AG04450 (cell line): ENCODE measurements at places on chromosomes 12 and 14.
A peak's percentile ranks its signal among the peaks of the same experiment; 100 is the strongest.

GRCh38 chr14:90268420-90268819, 12.1 kb downstream of the PSMC1 start:
- no peak for DNase-seq

- DNase-seq = peak; percentile 16
Measured at GRCh38 chr14:20427231-20428009, 8.5 kb downstream of the KLHL33 start.

GRCh38 chr12:65517656-65518210, 239.2 kb downstream of the MSRB3 start:
- DNase-seq = no peak

DNA sequence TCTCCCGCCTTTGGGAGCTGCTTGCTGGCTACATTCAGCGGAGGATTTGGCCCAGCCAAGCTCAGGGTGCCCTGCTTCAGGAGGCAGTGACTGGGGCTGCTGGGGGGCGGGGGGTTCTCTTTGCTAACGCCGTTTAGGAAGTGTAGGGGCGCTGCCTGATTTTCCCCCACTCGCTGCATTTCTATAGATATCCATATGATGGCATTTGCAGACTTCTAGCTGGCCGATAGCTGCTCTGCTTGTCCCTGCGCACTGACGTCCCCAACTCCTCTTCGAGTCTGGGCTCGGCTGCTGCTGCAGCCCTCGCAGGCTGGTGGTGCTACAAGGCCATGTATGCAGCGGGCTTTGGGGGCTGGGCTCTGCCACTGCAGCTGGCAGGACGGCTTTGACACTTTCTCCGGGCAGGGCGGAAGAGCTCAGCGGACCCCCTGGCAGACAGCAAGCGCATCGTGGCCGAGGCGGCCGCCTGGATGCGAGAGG, 3.1 kb downstream of the LRFN5 start:
- no peak for DNase-seq

- DNase-seq = no peak
Measured at GRCh38 chr12:87756721-87757120, 272.5 kb downstream of the C12orf50 start.

- DNase-seq = no peak
Measured at GRCh38 chr12:123119808-123120207, 31.1 kb downstream of the PITPNM2 start.

DNA sequence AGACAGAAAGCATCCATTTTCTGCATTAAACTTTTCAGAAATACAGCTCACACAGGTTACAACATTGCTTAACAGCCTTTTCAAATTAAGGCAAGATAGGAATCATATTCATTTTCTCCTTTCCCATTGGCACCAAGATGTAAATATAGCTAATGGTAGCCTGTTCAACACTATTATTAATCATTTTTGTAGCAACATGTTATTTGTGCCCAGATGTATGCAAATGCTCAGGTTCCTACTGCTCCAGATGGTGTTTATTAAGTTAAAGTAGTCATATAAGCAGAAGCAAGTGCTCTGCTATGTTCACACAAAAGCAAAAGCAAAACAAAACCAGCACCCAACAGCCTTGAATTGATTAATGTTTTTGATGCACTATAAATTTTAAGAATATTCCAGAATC, 1110.6 kb downstream of the SLC6A15 start:
- DNase-seq = no peak

- no peak for DNase-seq
Measured at GRCh38 chr12:54135621-54136350, 53.0 kb downstream of the SMUG1 start.

- no peak for DNase-seq
Measured at GRCh38 chr12:12338527-12339168, 11.4 kb downstream of the MANSC1 start.

DNA sequence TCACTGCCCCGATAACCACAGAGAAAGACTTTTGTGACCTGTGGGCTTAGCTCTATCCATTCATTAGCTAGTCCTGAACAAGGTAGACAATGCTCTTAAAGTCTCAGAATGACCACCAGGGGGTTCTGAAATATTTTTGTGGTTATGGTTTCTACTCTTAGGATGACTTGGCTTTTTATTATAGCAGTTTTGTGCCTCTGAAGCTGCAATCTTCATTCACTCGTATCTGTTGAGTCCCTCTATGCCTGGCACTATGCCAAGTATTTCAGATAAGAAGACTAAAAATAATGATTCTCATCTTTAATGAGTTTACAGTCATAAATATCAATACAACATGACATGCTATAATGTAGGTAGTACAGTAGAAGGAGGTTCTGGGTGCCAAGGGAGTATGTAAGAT, 130.8 kb upstream of the TRHDE start:
- no peak for DNase-seq

- DNase-seq = no peak
Measured at GRCh38 chr12:79295572-79295971, 395.2 kb downstream of the PAWR start.

- no peak for DNase-seq
Measured at GRCh38 chr14:65054471-65055085, 47.7 kb downstream of the MAX start.

DNA sequence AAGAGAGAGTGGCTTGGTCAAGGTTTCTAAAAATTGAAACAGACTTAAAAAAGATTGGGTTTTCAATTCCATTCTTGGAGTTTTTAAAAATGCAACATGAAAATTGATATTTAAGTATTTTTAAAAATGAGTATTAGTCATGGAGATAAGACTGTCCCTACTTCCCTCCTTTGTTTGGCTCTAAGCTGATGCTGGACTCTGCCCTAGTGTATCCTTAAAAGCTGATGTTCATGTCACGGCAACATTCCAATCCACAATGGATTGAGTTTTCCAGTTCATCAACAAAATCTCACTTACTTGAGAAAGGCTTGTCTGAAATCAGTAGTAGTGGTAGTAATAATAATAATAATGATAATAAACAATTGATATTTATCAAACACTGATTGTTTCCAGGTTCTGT, 119.0 kb upstream of the SLC38A2 start:
- no peak for DNase-seq

DNA sequence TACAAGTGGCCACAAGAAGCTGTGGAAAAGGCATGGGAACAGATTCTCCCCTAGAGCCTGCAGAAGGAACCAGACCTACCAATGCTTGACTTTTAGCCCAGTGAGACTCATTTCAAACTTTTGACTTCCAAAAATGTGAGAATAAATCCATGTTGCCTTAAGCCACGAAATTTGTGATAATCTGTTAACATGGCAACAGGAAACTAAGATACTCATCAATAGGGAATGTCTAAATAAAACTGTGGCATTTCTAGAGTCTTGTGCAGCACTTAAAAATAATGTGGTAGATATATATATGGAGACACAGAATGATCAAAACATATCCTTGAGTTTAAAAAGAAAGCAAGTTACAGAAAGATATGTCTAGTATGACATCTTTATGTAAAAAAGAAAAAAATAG, 12.0 kb downstream of the HECTD4 start:
- DNase-seq = no peak

- DNase-seq = no peak
Measured at GRCh38 chr12:80946591-80946990, 8.9 kb upstream of the LIN7A start.

GRCh38 chr12:32499048-32499447, 99.7 kb downstream of the FGD4 start:
- no peak for DNase-seq

DNA sequence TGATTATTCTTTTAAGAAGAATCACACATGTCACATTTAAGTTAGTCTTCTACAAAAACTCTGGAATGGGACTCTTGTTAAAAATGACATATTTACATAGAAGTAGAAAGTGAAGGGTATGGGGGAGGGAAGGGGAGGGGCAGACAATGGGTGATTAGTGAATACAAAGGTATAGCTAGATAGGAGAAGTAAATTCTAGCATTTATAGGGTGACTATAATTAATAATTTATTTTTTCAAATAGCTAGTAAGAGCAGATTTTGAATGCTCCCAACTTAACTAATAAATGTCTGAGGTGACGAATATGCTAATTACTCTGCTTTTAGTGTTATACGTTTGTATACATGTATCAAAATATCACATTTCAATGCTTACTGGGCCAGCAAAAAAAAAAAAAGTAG, 59.4 kb downstream of the BLTP3B start:
- no peak for DNase-seq

GRCh38 chr14:31660191-31660590, 99.0 kb downstream of the NUBPL start:
- no peak for DNase-seq

- DNase-seq = no peak
Measured at GRCh38 chr12:106417926-106418910, 60.7 kb downstream of the POLR3B start.
